ENCODE measurements at places on chromosomes 7 and 10.

- no peak for DNase-seq
These were observed 120.9 kb downstream of the CRPPA start for GRCh38 chr7:16300361-16300895.

DNA sequence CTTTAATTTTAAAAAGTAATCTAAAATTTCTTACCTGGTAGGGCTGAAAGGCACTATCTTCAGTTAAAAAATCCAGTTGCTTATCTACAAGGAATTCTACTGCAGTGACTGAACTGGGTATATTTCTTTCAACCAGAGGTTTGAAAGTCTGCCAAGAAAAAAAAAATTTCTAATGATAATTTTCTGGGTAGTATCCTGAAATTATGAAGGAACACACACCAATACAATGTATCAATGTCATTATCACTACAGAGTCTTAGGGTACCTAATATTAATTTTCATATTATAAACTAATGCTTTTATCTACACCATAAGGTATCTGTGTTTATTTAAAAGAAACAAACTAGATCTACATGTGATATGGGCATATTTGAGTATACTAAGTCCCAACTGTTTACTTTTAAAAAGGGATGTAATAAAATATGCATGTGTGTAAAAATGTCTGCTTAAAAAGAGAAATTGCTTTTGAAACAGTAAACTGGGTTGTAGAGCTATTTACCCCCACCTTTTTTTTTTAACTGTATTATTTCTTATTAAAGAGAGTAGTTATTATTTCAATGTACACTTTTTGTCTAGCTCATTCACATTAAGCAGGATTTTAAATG, 131.6 kb downstream of the NRBF2 start:
- DNase-seq, result no peak

GRCh38 chr10:5390607-5391205, 13.9 kb downstream of the TUBAL3 start:
- no peak for DNase-seq

DNA sequence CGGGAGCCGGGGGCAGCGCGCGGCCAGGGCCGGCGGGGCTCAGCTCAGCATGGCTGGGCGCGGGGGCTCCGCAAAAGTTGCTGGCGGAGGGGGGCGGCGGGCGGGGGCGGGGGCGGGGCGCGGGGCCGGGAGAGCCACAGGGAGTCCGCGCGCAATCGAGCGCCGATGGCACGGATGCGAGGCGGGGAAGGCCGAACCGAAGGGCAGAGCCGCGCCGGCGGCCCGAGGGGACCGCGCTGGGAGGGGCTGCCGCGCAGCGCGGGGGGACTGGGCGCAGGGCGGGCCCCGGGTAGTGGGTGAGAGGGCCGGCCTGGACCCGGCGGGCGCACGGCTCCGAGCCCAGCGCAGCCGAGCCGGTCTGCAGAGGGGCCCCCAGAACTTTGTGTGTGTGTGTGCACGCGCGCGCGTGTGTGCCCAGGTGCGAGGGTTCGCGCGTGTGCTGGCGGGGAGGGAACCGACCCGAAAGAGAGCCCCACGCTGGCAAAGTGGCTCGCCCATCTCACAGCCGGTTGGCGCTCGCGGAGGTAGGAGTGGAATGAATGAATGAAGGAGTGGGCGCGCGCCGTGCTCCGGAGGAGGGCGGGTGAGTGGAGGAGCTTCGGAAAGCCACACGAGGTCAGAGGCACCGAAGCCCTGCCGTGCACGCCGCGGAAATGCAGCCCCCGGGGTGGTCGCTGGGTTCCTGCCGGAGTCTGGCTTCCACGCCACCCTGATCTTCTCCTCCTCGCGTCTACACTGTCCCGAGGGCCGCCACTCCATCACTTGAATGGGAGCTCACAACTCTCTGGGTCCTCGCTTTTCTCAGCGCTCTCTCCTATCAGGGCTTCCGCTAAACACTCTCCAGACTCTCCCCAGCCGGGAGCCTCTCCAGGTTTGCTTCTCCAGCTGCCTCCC, at the start of gene HIPK2:
Gene HIPK2 (minus strand): TSS at position 51 of the 894 bp plus-strand sequence. CDS start 375 bp downstream, outside the sequence.
- peak; percentile 52 for DNase-seq

DNA sequence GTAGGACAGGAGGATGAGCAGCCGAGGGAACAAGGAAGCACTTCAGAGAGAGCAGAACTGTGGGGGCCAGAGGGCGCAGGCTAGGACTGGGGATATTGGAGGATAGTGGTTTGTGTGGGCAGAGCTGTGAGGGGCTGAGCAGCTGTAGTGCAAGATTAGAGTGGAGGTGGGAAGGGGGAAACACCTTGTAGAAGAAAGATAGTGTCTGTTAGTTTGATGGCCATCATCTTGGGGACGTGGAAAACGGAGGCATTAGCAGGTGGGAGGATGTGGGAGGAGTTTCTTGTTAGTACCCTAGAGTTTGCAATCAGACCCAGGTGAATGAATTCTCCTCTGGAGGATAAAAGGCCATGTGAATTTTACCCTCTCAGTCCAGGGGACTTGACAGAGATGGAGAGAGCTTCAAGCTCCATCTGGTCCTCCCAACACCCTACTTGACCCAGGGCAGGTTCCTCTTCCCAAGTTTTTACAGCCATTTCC, 34.0 kb downstream of the PRSS2 start:
- DNase-seq, result no peak

DNA sequence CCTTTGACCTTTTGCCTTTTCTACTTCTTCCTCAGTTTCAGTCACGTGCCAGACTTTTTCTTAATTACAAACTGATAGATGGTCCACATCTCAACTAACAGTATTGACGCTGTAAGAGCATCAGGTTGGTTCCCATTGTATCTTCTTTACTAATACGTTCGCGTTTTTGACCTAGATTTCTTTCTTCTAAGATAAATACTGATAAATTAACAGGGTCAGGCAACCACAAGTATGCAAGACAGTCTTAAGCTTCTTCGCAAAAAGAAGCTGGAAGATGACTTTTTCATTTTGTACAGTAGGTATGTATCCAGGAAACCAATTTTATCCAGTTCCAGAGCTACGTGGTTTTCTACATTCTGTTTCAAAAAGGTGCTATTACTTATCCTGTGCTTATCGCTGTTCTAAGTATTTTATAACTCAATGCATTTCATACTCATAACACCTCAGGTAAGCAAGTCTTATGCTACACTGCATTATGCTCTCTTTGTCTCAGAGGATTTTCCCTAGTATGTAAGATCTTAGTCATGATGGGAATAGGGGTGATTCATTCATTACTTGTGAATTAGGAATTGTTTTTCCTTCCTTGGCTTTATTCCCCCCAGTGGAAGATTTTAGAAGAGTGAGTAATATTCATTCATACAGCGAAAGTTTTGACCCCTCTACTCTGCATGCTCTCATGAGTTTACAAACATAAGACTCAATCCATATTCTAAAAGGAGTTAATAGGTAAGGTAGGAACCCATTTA, 955 bp downstream of the DUS4L start:
- peak; percentile 7 for DNase-seq

GRCh38 chr10:119778776-119779445, 53.1 kb downstream of the INPP5F start:
- DNase-seq, result no peak

- DNase-seq, result peak; percentile 3
These were observed at the start of gene JAKMIP3 for GRCh38 chr10:132065491-132066105. TSS of gene JAKMIP3 (plus strand) at chr10:132065946. CDS start at chr10:132104809, 38,863 bp downstream.

All from inflammatory macrophage treated with lipopolysaccharide for 1 hour (primary cell).